Left ventricle myocardium superior (tissue), 1 donor: ENCODE measurements at places on chromosomes 12 and 14. TPM values are rescaled to one million over a fixed set of nuclear protein-coding genes. Genes with fewer than 3 reads are reported as not detected.

GRCh38 chr14:104804481-104805325 is 3.8 kb downstream of the ZBTB42 start:
- no peak for DNase-seq

- DNase-seq = no peak
Observed at GRCh38 chr12:8609061-8609570, 3.5 kb downstream of the AICDA start.

The MUCL1 gene
- not detected for total RNA-seq

The TPPP2 gene
- 1.2 TPM for total RNA-seq
